Activated CD8-positive, alpha-beta T cell treated with anti-CD3 and anti-CD28 coated beads, Interleukin-2, amount 10 ng/mL, durations not matched to agents 7 days and 5 days (primary cell): ENCODE measurements at places on chromosomes 2 and 18. TPM values are rescaled to one million over a fixed set of nuclear protein-coding genes. Genes with fewer than 3 reads are reported as not detected.

Gene GAD1
- total RNA-seq: 1.6 TPM

Gene DIPK1C
- not detected for total RNA-seq

Gene FKBP7
- total RNA-seq: 3.6 TPM

Gene SOWAHC
- total RNA-seq: not detected

Gene ESPNL
- total RNA-seq: 0.13 TPM

Gene ARHGAP28
- total RNA-seq: not detected

Gene SMCHD1
- 137 TPM for total RNA-seq

Gene SNED1
- total RNA-seq: 3.4 TPM

Gene ZDBF2
- total RNA-seq: 4.3 TPM

Gene DOK1
- 35.9 TPM for total RNA-seq

Gene DSG1
- total RNA-seq: not detected
